ENCODE measurements at places on chromosomes 4 and X.

- DNase-seq = peak; percentile 64
Measured at GRCh38 chr4:38190717-38191178, 230.6 kb downstream of the PTTG2 start.

- no peak for DNase-seq
Measured at GRCh38 chr4:145301386-145302080, 121.1 kb upstream of the OTUD4 start.

GRCh38 chrX:137587151-137587550, 21.2 kb downstream of the ZIC3 start:
- DNase-seq = no peak

- no peak for DNase-seq
Measured at GRCh38 chrX:150966235-150966634, 16.9 kb upstream of the HMGB3 start.

- no peak for DNase-seq
Measured at GRCh38 chrX:113920661-113921060, 663.2 kb upstream of the HTR2C start.

DNA sequence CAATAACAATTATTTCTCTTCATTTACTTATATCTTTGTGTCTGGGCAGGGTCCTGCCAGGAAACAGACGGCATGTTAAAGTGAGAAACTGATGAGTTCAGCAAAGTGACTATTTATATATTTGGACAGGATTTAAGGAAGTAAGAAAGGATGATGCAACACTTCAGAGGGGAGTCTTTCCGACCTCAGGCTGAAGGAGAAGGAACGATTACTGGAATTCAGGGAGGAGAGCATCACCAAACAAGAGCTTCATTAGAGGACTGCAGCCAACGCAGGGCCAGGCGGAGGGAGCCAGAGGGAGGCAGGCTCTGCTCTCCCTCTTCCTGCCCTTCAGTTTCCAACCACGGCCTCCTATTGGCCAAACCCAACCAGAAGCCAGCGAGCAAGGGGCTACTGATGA, 1.5 kb upstream of the TLR7 start:
- DNase-seq = no peak

- DNase-seq = no peak
Measured at GRCh38 chrX:65751519-65751918, 84.1 kb downstream of the MSN start.

- peak; percentile 73 for DNase-seq
Measured at GRCh38 chr4:42636645-42636949, 20.3 kb downstream of the ATP8A1 start.

DNA sequence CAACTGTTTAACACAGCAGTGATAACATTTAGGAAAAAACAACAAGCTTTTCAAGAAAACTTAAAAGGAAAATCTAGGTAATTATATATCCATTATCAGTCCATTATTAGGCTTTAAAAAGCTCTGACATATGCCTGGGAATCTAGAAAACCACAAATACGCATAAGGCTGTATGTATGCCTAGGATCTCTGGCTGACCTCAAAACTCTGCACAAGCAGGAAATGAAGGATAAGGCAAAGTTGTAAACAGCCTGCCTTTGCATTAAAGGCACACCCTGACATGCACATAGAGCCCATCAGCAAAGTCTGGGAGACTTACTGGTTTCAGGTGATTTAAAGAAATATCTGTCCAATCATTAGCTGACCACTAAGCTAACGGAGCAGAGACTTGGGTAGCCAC, 14.0 kb downstream of the TIMP1 start:
- no peak for DNase-seq

- no peak for DNase-seq
Measured at GRCh38 chr4:75251547-75251946, 262.7 kb downstream of the RCHY1 start.

DNA sequence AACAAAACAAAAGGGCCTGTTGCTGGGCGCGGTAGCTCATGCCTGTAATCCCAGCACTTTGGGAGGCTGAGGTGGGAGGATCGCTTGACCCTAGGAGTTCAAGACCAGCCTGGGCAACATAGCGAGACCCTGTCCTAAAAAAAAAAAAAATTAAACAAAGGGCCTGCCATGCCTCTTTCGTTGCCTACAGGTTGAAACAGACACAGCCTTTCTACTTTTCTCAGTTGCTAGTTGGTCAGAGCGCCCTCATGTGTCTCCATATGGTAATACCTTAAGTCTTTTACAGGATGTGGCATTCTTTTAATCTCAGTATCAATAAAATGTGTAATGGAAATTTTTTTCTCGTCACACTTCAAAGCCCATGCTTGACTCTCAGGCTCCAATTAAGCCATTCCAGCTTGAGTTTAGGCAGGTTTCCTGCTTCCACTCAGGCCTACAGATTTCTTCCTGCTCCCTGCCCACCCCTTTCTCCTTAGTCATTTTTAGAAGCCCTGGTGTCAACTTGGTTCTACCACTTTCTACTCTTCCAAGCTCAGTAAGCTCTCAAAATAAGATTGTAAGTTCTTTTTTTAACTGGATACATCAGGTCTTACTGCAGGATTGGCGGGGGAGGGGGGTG, 4.6 kb upstream of the SOWAHD start:
- DNase-seq = peak; percentile 50

GRCh38 chr4:11474146-11474545, 45.5 kb upstream of the HS3ST1 start:
- DNase-seq = no peak

DNA sequence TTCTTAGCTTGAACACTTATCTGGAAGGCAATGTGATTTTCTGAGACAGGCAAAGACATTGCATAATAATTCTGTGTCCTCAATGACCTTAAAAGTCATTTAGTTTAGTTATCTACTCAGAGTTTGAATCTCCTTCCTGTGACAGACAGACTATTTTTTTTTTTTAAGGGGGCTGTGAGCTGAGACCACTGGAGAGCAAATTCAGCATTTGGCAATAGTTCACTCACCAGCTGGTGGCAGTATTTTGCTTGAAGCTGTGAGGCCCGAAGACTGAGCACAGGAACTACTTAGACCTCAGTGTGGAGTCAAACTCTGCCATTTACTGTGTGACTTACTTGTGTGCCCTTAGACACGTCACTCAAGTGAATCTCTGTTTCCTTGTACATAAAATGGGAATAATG, 22.9 kb upstream of the CPE start:
- peak; percentile 79 for DNase-seq

GRCh38 chr4:118729287-118730286, 44.4 kb downstream of the METTL14 start:
- DNase-seq = no peak

- DNase-seq = no peak
Measured at GRCh38 chr4:182918791-182919302, 1.7 kb upstream of the DCTD start.

DNA sequence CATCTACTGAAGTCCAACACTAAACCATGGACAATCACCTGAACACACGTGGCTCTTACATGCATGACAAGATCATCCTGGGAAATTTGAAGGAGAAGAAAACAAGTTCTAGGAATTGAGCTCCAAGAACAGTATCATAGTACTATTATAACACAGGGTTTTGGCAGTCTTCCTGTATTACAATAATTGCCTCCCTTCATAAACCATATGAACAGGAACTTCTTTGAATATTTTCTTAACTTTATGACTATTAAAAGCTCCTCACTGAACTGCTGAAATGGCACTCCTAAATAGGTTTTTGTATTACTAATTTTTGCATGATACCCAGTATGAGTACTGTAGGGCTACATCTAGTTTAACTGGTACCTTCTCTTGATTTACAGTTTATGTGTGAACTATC, 130.0 kb downstream of the ZAR1 start:
- no peak for DNase-seq

DNA sequence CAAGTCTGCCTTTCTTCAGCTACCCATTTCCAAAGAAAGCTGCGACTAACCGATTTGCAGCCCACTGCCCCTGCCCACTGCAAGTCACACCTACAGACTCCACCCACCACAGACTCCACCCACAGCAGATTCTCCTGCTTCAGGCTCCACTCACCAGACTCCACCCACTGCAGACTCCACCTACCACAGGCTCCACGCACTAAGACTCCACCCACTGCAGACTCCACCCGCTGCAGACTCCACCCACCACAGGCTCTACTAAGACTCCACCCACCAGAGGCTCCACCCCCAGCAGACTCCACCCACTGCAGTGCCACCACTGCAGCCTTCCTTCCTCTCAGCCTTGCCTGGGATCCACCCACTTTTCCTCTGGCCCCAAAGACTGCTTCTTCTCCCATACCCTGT, 41.3 kb downstream of the ABLIM2 start:
- no peak for DNase-seq

DNA sequence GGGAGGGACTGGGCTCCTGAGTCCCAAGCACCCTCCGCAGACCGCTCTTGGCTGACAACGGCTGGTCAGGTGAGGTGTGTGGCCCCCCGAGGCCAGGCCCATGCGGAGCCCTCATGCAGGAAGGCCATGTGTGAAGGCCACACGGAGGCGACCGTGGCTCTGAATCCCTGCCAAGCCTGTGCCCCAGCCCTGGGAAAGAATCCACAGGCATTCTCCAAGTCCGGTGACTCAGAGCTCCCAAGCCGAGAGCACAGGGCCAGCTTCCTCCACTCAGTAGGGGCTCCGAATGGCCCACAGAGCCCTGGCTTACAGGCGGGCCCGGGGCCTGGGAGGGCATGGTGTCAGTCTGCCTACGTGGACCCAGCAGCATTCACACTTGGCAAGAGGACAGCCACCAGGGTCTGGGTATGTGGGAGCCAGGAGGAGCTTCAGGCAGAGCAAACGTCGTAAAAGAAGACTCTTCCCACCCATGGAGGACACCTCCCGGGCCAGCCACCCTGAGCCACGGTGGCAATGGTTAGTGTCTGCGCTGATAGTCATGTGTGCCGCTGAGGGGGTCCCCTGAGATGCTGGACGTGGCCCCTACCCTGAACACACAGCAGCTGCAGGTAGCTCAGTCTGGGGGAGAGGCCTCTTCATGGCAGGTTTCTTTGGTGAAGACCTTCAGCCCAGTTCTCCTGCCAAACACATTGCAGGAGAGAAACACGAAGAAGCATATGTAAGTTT, 105.7 kb downstream of the PSAPL1 start:
- DNase-seq = no peak

- no peak for DNase-seq
Measured at GRCh38 chr4:76987685-76988084, 38.1 kb downstream of the SEPTIN11 start.

GRCh38 chrX:118208481-118208880, 91.9 kb upstream of the KLHL13 start:
- DNase-seq = no peak

GRCh38 chr4:69749771-69750170, 10.6 kb downstream of the SULT1B1 start:
- DNase-seq = no peak

GRCh38 chrX:15328131-15328530, 7.2 kb downstream of the PIGA start:
- DNase-seq = no peak

GRCh38 chr4:140757232-140757630, 1.0 kb upstream of the TBC1D9 start:
- DNase-seq = no peak

GRCh38 chr4:166493924-166494345, 620.9 kb downstream of the TLL1 start:
- DNase-seq = no peak

- DNase-seq = peak; percentile 2
Measured at GRCh38 chr4:174198828-174199227, 84.6 kb downstream of the FBXO8 start.

DNA sequence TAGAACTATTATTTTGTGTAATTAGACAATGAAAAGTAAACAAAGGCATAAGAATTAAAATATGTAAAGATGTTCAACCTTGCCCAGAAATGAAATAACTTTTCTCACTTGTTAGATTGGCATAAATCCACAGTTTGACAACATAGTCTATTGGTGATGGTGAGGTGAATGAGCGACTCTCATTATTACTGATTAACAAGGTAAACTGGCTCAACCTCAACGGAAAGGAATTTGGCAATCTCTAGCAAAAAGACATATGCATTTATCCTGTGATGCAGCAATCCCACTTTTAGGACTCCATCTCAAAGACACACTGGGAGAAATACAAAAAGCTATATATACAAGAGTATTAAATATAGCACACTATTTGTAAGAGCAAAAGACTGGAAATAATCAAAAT, 22.3 kb downstream of the UBA6 start:
- DNase-seq = no peak

DNA sequence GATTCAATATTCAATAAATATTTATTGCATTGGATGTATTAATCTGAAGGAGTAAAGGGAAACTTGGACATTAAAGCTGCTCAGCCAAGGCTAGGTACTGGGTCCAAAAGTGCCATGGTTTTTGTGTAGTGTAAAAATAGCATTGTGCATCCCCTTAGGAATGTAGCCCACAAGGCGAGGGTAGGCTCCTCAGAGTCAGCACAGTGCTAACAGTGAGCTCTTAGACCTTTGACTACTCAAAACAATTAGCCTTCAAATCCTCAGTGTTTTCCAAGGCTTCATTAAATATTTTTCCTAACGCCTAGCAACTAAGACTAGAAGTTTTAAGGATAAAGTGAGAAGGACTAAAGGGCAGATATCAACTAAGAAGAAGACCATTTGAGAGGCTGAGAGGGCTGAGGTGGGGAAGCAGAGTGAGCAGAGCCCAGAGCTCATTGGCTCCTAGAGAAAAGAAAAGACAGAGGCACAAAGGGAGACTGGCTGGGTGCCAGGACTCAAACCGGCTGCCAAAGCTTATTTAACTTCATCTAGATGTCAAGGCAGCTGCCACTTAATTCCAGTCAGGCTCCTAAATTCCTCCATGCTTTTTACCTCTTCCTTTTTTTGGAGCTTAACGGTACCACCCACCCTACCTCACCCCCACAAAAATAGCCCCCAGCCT, 17.0 kb downstream of the PRKG2 start:
- DNase-seq = peak; percentile 27

DNA sequence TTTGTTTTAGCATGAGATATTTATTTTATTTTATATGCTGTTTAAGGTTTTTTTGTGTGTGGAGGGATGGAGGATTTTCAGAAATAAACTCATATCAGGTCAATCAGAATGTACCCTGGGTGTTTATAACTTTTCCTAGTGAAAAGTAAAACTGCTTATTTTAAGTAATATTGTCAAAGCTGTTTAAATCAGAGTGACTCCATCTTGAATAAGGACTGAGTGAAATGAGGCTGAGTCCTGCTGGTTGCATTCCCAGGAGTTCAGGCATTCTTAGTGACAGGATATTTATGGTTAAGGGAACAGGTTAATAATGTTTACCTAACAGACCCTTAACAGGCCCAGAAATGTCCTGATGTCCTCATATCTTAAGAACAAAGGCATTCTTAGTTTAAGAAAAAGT, 1160.9 kb upstream of the PCDH7 start:
- DNase-seq = no peak

GRCh38 chr4:178993306-178993705, 1551.1 kb upstream of the AGA start:
- no peak for DNase-seq

GRCh38 chr4:57265831-57266582, 155.8 kb upstream of the IGFBP7 start:
- DNase-seq = peak; percentile 6

Data from eye (tissue), 1 donor.